ENCODE measurements at places on chromosomes 12 and 14. TPM values are rescaled to one million over a fixed set of nuclear protein-coding genes. Genes with fewer than 3 reads are reported as not detected.

Gene CD163
- 92.6 TPM for total RNA-seq

Gene GPD1
- 21.5 TPM for total RNA-seq

Gene MSI1
- total RNA-seq, result 2.6 TPM

Gene OTOGL
- 0.20 TPM for total RNA-seq

Gene RNF212B
- 0.20 TPM for total RNA-seq

Gene TMEM121
- total RNA-seq, result 3.7 TPM

Gene CEP170B
- 95.6 TPM for total RNA-seq

Gene THAP2
- total RNA-seq, result 5.0 TPM

Gene CLEC9A
- 1.2 TPM for total RNA-seq

Gene SPATS2
- total RNA-seq, result 32.1 TPM

Gene CYP46A1
- total RNA-seq, result 1.8 TPM

Gene CACNB3
- 43.1 TPM for total RNA-seq

Gene RERGL
- total RNA-seq, result 3.3 TPM

Gene ACADS
- total RNA-seq, result 36.9 TPM

Gene ST8SIA1
- total RNA-seq, result 2.4 TPM

Gene TRHDE
- 6.9 TPM for total RNA-seq

Gene NYNRIN
- 30.6 TPM for total RNA-seq

Gene FOXA1
- 17.3 TPM for total RNA-seq

Gene KLRF1
- not detected for total RNA-seq

Gene SSPN
- total RNA-seq, result 64.4 TPM

Gene CLIP1
- 71.6 TPM for total RNA-seq

Gene C12orf50
- total RNA-seq, result 0.12 TPM

Gene CLEC14A
- 18.6 TPM for total RNA-seq

Gene GPR135
- 3.4 TPM for total RNA-seq

Gene FGD4
- 75.6 TPM for total RNA-seq

Gene PLEK2
- total RNA-seq, result 10.5 TPM

Gene OTX2
- not detected for total RNA-seq

Gene TTC5
- total RNA-seq, result 19.1 TPM

Gene CCDC175
- 0.58 TPM for total RNA-seq

Gene FAM222A
- 11.0 TPM for total RNA-seq

Gene GPR84
- 1.8 TPM for total RNA-seq

Gene SERPINA1
- 348 TPM for total RNA-seq

Gene PLEKHD1
- total RNA-seq, result 0.06 TPM

Gene TRIP11
- 83.0 TPM for total RNA-seq

Gene ARMH4
- total RNA-seq, result 10.0 TPM

Gene VPS33A
- 18.7 TPM for total RNA-seq

Gene TAS2R50
- 1.3 TPM for total RNA-seq

Gene PRB2
- total RNA-seq, result not detected

Gene CPNE6
- 2.2 TPM for total RNA-seq

Gene HSPB8
- total RNA-seq, result 58.1 TPM

All from mucosa of gallbladder (tissue), 1 donor.